ENCODE measurements at places on chromosomes 6 and 20.

GRCh38 chr20:3297079-3297378, 58.0 kb upstream of the SLC4A11 start:
- no peak for DNase-seq

GRCh38 chr6:137277971-137278637, 58.9 kb upstream of the IFNGR1 start:
- peak; percentile 72 for DNase-seq

DNA sequence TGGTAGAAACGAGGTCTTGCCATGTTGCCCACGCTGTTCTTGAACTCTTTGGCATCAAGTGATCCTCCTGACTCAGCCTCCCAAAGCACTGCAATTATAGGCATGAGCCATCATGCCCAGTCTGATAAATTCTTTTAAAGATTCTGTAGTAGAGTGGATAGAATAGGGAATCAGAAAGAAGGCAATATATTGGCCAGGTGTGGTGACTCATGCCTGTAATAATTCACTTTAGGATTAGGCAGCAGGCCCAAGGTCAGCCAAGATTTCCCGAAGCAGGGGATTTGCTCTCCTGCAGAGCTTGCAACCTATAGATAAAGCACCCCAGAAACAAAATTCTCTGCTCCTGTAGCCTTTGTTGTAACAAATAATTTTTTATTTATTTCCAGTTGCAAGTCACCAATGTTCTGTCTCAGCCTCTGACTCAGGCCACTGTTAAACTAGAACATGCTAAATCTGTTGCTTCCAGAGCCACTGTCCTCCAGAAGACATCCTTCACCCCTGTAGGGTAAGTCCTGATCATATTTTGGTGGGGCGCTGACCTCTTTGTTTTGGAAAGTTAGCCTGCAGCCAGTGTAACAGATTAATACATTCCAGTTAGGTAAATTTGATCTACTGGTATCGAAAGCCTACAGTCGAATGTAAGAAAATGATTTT, 30.4 kb upstream of the MROH8 start:
- no peak for DNase-seq

DNA sequence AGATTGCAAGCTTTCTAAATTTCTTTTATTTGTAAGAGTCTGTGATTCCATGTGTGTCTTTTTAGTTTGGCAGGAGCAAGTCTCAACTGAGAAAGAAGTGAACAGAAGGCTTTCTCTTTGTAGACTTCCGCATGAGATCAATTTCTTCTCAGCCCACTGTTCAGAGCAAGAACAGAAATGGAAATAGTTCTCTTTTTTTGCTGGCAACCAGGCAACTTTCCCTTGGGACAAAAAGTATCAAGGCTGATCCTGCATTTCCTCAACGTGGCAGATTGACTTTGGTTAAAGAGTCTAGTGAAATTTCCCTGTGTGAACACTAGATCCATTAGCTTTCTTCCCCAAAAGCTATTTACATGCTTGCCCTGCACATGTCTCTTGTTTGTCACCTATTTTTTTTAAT, 46.8 kb upstream of the JAG1 start:
- no peak for DNase-seq

GRCh38 chr6:159758031-159759001, 3.5 kb upstream of the ACAT2 start:
- DNase-seq = no peak

- DNase-seq = no peak
These were observed 9.2 kb upstream of the HLA-DOB start for GRCh38 chr6:32825966-32826365.

GRCh38 chr6:6661684-6662083, 73.2 kb downstream of the LY86 start:
- no peak for DNase-seq

GRCh38 chr6:149929422-149929821, 6.5 kb upstream of the RAET1G start:
- no peak for DNase-seq

DNA sequence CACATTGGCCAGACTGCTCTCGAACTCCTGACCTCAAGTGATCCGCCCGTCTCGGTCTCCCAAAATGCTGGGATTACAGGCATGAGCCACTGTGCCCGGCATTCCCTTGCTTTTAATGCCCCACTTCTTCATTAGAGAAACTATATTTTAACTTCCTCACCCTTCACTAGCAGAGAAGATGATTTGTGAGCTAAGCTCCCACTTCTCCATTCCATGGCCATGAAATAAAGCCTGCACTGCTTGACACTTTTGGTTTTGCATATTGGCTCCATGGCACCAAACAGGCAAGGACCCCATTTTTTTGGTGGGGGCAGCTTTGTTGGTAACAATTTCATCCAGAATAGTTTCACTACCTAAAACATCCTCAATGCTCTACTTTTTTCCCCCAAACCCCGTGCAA, 145.3 kb downstream of the TFAP2B start:
- DNase-seq = no peak

GRCh38 chr6:34679552-34680253, 16.9 kb downstream of the ILRUN start:
- DNase-seq = no peak

DNA sequence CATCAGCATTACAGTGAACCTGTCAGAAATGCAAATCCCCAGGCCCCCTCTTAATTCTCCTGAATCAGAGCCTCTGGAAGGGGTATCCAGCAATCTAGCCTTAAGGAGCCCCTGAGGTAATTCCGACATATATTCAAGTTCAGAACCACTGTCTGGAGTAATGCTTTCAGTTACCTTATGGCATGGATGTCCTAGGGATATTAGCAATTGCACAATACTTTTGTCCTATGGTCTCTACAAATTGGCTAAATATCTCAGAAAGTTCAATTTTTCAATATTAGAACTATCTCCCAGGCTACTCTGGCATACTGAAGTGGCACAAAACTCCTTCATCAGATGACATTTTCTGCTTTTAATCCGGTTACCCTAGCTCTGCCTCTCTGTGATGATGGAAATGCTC, 6.4 kb downstream of the NSFL1C start:
- DNase-seq = no peak

DNA sequence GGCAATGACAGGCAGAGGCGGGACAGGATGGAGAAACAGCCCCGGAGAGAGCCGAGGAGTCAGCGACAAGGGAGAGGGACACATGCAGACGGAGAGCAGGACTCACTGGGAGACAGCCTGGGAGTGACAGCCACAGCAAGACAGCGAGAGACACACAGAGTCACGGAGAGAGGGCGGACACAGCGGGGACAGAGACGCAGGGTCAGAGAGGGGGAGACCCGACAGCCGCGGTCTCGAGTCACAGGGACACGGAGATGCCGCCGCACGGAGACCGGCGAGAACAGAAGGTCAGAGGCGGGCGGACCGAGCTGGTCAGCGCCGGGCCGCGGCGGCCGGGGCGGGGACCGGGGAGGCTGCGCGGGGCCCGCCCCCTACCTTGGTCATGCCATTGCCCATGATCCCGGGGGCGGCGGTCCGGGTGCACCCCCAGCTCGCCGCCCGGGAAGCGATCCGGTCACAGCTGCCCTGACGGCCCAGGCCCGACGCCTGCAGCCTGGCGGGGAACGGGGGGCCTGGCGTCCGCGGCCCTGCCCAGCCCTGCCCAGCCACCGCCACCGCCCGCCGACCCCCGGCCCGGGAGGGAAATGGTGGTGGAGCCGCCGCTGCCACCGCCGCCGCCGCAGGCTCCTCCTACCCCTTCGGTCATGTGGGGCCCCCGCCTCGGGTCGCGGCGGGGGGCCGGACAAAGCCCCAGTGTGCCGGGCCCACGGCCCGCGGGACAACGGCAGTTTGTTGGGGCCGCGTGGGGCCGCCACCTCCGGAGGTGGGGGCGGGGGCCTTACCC, at the start of the genes DUSP15 and TTLL9:
Gene DUSP15, minus strand, starts transcription at position 586 of the 784 bp plus-strand sequence. Its CDS starts 190 bp downstream, at position 396.
Gene TTLL9, plus strand, starts transcription at position 693 of the 784 bp plus-strand sequence. CDS start 493 bp downstream, outside the sequence.
- no peak for DNase-seq

DNA sequence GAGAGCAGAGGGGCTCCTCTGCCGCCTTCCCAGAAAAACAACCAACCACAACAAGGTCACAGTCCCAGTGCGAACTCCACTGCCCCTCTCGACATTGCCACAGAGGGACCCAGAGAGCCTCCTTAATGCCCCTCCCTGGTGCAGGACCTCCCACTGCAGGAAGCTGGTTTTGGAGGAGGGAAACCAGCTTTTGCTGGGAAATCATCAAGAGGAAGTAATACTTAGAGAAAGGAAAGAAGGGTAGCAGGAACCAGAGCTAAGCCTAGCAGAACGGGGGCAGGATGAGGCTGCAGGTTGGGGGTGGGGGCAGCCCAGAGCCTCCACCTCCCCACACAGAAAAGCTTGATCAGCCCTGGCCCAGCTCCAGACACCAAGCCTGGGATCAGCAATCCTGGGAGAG, 37.7 kb upstream of the SIRPA start:
- DNase-seq = no peak

DNA sequence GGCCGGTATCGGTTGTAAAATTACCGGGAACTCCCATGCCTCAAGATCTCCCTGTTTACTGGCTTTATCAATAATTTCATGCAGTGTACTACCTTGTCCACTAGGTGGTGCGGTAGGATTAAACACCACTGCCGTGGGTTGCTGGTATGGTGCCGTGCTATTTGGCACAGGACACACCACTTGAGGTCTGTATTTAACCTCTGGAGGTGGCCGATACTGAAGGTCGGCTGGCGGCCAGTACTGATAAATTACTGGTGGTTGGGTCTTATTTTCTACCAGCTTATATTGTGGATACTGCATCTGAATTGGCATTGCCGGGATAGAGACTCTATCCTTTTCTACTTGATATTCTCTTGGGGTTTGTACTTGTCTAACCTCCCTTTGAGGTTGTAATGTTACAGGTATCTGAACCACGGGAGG, 14.3 kb upstream of the PTCRA start:
- peak; percentile 27 for DNase-seq

DNA sequence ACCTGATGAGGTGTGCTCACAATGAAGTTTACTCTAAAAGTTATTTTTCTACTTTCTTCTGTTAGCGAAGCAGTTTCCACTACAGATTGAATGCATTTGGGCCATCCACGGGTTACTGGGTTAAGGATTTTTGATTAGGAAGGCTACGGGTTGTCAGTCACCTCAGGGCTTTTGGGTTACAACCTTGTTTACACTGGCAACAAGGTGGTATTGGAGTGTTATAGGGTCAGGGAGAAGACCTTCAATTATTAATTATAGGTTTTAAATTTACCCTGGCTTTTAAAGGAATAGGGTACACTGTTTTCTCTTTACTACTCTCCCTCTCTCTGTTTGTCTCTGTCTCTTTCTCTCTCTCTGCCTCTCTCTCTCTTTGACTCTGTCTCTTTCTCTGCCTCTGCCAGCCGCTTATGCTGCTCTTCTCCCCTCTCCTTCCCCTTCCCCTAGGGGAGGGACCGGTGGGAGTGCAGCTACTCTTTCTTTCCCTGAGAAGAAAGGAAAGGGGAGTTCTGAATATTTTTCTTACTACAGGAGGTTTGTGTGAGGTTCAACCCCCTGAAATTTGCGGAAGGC, 40.2 kb upstream of the AGPAT4 start:
- DNase-seq = no peak

- no peak for DNase-seq
These were observed 1.9 kb upstream of the ZBTB9 start for GRCh38 chr6:33452496-33452895.

GRCh38 chr6:109082188-109082577, 12.5 kb downstream of the SESN1 start:
- no peak for DNase-seq

DNA sequence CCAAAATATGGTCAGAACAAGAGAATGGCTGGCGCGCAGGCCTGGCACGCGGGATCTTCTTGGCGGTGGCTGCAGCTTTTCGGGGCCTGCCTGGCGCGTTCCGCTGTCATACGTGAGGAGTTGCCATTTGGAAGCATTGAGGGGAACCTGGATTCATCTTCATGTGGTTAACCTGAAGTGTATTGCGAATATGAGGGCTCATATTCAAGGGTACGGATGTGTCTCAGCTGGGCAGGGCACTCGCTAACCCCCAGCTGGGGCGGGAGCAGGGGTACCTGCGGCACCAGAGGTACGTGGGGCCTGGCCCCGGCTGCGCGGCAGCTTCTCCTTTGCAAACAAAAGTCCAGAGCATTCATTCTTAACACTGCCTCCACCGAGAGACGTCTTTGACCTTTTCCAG, 605.6 kb downstream of the QKI start:
- DNase-seq = no peak

- DNase-seq = no peak
These were observed 85.7 kb upstream of the FOXC1 start for GRCh38 chr6:1524040-1524480.

- no peak for DNase-seq
These were observed 154.2 kb upstream of the QKI start for GRCh38 chr6:163260111-163260895.

DNA sequence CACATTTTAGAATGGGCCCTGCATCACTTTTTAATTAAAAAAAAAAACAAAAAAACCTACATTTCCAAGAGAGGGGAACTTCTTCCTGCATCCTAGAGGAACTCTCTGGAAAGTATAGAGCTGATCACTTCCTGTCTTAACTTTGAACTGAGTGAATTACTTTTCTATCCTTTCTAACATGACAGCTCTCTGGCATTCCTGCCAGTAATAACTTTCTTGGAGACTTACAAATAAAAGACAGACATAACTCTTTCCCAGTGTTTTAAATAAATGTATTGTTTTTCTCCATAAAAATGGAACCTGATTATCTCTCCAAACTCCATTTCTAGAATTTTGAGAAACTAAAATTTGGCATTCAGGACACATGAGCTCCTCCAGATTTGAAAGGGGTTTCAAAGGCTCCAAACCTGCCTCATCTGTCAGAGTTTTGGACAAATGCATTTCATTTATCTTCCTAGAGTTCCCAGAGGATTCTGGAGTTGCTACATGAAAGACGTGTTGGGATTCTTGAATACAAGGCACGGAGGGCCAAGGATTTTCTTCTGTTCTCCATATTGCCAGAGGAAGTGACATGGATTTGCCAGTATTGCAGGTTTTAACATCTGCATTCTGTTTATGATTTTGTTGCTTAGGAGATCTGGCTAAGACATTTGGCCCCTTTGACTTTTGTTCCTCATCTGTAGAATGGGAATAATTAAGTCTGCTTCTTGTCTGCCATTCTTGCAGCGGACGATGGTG, 2.0 kb upstream of the SMOC2 start:
- no peak for DNase-seq

DNA sequence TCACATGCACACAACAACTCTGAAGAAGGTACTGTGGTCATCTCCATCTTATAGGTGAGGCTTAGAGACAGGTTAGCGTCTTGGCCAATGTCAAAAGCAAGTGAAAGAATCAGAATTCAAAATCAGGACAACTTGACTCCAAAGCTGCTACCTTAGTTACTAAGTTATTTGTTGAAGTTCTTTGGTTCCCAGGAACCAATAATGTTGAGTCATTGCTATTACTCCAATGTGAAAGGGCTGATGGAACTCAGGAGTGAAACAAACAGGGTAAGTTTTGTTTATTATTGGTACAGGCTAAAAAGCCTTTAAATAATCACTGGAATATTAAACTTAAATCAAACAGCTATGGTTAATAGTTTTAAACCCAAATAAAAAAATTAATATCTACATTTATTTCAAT, 111.1 kb downstream of the PDSS2 start:
- no peak for DNase-seq
